ENCODE measurements at places on chromosomes 6 and 20.

GRCh38 chr6:3294921-3295871 is 36.4 kb downstream of the PSMG4 start:
- no peak for DNase-seq

DNA sequence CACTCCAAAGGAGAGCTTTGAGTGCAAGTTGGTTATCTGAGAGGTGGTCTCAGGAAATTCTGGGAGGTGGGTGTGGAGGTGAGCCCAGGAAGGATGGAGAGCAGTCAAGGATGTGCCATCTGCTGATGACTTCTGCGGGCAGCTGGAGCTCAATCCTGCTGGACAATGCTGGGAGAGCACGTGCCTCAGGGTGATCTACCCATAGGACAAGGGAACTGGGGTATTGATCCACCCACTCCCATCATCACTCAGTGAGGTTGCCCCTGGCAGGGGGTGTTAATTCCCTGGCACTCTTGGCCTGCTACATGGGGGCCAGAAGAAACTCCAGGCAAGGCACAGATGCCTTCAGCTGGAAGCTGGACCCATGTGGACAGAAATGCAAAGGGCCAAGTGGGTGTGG is 7.1 kb upstream of the ZBP1 start:
- DNase-seq = no peak

DNA sequence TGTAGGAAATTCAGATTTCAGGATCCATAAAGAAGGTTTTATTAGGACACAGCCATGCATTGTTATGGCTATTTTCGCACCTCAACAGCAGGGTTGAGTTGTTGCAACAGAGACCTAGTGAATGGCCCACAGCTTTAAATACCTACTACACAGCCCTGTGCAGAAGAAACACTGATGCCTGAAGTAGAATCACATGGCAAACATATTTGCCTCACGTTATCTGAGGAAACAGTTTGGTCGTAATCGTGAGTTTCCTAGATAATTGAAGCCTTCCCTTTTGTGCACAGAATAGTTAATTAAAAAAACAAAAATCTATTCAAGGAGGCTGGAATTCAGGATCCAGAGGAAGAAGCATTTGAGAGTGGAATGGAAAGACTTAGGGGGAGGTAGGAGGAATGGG is 55.1 kb downstream of the GCNT2 start:
- no peak for DNase-seq

- DNase-seq = no peak
Measured at GRCh38 chr20:44728801-44729443, 13.8 kb downstream of the CCN5 start.

DNA sequence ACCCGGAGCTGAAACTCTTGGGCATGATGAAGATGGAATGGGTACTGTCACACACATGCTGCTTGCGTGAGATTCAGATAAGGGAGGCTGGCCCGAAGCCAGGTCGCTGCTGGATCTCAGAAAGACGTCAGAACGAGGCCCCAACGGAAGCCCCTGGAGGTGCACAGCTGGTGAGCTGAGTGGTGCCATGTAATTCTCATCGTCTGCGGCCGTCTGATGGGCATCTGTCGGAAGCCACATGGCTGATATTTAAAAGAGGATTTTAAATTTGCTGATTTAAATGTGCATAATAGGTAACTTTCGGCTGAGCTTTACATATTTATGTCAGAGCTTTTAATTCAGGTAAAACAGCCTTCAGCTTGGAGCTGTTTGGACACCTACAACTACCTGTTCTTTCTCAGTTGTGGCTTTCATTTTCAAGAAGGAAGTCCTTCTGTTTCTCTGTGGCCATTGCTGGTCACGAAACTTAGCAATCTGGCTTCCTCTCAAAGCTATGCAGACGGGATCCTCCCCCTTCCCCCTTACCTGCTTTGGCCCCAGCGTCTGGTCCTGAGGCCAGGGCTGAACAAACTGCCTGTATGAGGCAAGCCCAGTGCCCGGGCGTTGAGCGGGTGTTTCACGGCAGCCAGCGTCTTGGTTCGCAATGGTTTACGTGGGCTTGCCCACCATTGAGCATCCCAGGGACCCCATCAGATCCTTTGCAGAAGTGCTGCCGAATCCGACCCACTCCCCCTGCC is 9.2 kb downstream of the SLCO4A1 start:
- DNase-seq = peak; percentile 55

DNA sequence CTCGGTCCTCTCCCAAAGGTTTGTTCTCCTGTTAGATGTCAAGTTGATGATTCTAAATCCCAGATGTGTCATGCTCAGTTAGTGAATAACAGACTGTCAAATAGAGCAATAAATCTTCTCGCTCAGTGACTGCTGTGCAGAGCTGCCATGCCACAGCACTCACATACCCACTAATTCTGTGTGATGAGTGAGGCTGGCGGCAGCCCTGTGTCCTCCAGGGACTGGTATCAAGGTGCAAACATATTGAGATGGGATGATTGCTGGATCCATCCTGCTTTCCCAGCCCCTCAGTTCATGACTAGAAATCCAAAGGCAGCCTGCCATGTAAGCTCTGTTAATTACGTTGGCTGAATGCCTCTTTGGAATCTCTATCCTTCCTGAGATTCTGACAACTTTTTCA is 103.9 kb downstream of the OLIG3 start:
- no peak for DNase-seq

DNA sequence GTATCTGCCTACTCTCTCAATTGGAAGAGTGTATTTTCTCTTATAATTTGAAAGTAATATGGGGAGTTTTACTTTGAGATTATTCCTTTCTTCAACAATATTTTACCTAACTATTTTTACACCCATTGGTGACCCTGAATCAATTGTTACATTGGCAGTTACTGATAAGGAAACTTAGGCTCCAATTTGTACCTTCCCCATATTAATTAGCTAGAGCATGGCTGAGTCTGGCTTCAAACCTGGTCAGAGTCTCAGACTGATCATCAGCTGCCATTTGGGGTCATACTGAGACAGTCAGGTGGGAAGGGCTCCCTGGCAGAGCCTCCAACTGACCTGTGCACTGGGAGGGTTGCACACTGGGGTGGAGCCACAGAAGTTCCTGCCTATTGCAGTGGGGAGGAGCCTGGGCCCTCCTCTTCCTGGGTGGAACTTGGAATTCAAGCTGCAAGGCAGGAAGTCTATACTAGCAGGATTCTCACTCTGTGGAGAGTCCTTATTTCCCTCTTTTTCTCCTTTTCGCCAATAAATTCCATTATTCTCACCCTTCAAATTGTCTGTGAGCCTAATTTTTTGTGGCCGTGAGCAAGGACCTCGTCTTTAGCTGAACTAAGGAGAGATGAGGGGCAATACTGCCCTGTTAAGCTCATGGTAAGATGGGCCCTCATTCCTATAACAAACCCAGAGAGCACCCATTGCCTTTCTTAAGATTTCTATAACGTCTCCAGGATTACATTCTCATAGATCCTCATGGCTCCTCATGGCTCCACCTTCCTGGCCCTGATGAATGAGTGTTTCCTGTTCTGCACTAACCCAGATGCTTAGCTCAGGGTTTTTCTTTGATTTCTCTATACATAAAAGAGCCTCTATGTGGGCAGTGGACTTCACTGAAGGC is 285.1 kb downstream of the ADGB start:
- DNase-seq = no peak

DNA sequence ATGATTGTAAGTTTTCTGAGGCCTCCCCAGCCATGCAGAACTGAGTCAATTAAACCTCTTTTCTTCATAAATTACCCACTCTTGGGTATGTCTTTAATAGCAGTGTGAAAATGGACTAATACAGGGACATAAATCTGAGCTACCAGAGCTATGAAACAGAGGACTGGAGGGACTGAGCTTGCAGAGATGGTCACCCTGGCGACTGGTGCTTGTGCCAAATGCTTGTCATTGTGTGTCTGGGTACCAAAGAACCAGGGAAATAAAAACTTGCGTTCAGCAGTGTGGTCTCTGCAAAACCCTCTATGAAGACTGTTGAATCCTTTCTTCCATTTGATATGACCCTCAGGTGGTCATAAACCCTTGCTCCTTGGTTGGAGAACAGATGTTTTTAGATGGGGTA is 105.1 kb upstream of the PRL start:
- no peak for DNase-seq

DNA sequence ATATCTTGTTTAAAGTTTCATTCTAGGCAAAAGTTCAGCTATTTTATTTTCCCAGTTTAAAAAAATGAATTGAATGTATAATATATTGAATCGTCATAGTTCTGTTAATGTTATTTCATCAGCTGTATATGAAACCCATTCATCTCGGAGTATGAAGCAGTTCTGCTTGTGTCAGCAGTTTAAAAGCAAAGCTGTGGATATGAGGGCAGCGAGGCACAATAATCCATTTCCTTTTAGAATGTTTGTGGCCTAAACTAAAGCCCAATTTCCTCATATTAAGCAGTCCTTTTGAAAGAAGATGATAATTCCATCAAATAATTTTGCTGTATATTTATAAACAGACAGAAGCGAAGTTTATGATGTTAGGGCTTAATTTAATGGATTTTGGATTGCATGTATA is 300.1 kb downstream of the SAMD5 start:
- DNase-seq = no peak

GRCh38 chr20:2798814-2799213 is 1.6 kb downstream of the CPXM1 start:
- DNase-seq = no peak

GRCh38 chr6:54730767-54731630 is 115.6 kb upstream of the FAM83B start:
- no peak for DNase-seq

DNA sequence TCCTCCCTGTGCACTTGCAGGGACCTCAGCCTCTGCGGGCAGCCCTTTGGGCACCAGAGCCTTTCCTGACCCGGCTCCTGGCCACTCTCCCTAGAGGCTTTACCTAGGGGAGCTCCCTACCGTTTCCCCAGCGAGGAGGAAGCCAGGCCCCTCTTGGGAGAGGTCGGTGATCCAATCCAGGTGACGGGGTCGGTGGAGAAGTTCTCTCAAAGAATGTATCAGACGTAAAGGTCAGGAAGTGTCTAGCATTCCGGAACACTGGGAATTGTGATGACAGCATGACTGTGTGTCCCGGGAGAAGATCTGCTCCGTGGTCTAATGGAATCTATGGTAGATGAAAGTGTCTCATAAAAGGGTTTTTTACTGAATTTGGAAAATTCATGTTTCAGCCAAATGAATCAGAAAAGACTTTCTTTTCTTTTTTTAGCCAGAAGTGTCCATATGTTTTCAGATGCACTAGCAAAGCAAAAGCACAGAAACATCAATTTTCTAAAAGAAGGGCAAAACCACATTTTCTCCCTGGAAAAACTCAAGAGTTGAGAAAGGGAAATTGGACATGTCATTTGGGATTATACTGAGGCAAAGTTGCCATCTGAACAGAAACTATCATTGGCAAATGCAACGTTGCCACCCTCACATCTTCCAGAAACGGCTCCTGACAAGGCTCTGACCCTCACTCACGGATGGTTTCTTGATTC is 289.4 kb downstream of the THBS2 start:
- no peak for DNase-seq

GRCh38 chr6:11535801-11536230 is 1.7 kb upstream of the TMEM170B start:
- DNase-seq = no peak

DNA sequence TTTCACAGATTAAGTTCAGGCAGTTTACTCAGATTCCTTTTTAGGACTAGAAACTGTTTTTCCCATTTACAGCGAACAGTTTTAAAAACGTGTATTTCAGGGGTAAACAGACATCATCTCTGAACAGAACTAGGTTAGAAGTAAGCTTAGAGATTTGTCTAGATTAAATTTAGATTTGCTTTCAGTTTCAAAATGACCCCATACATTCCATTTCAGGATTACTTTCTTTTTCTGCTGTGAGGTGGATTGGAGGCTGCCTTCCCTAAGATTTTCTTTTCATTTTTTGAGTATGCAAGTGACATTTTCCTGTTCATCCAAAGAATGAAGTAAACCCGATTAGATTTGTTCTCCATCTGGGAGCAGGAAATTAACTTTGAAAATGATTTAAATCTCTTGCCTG is 747.2 kb downstream of the KHDRBS2 start:
- no peak for DNase-seq

- DNase-seq = no peak
Measured at GRCh38 chr6:136655239-136656014, 105.2 kb upstream of the MAP7 start.

DNA sequence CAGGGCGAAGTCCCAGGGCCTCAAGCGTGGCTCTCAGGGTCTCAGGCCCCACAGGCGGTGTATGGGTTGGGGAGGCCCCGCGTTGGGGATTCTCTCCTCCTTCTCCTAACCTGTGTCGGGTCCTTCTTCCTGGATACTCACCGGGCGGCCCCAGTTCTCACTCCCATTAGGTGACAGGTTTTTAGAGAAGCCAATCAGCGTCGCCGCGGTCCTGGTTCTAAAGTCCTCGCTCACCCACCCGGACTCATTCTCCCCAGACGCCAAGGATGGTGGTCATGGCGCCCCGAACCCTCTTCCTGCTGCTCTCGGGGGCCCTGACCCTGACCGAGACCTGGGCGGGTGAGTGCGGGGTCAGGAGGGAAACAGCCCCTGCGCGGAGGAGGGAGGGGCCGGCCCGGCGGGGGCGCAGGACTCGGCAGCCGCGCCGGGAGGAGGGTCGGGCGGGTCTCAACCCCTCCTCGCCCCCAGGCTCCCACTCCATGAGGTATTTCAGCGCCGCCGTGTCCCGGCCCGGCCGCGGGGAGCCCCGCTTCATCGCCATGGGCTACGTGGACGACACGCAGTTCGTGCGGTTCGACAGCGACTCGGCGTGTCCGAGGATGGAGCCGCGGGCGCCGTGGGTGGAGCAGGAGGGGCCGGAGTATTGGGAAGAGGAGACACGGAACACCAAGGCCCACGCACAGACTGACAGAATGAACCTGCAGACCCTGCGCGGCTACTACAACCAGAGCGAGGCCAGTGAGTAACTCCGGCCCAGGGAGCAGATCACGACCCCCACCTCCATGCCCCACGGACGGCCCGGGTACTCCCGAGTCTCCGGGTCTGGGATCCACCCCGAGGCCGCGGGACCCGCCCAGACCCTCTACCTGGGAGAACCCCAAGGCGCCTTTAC is at the start of gene HLA-G:
Gene HLA-G (plus strand): TSS at position 247 of the 892 bp plus-strand sequence. CDS start 20 bp downstream, at position 267.
- no peak for DNase-seq

GRCh38 chr20:63124782-63125580 is 91.0 kb downstream of the YTHDF1 start:
- no peak for DNase-seq

DNA sequence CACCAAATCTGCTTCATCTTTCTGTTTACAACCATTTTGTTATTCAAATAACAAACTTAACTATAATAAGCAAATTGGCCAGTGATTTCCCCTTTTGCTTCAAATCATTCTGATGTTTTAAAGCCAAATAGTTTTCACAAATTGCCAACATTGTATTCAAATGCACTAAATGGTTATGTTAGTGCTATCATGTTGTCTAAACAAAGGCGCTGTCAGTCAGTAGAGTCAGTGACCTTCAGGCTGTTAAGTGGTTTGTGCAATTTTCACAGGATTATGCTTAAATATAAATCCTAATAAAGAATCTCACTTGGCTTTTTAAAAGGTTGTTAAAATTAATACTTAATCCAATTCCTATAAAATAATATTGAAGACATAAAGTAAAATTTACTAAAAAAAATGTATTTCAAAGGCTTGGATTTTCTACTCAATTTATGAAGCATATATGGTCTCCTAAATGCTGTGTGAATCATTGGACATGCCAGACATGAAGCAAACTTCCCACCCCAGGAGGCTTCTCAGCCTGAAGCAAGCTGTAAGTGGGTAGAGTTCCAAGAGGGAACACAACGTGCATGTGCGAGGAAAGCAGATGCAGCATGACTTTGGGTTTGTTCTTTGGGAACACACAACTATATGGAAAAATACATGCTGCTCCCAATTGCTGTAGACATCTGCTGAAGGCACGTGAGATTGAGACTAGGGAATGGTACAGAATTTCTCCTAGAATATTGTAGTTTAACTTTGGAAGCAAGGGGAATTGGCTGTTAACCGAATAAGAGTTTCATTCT is 54.9 kb downstream of the RSPO3 start:
- no peak for DNase-seq
